Central memory CD8-positive, alpha-beta T cell (primary cell): ENCODE measurements at places on chromosomes 6 and 20.

DNA sequence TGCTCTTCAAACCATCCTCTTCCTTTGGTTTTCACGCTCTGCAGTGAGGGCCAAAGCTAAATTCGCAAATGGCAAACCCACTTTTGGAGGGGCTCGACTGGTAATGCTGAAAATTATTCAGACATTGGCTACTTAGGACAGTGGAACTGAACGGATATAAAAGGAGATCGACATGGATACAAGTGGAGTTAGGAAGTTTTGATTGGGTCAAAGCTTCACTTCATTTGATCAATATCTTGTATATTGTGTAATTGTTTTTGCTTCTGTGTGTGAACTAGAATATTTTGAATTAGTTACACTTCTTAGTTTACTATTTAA is 1.2 kb downstream of the FAM8A1 start:
- no peak for DNase-seq

- DNase-seq: no peak
Observed at GRCh38 chr20:61525781-61526431, 273.8 kb downstream of the CDH4 start.

- DNase-seq: no peak
Observed at GRCh38 chr20:63060057-63060991, 53.6 kb upstream of the BHLHE23 start.

DNA sequence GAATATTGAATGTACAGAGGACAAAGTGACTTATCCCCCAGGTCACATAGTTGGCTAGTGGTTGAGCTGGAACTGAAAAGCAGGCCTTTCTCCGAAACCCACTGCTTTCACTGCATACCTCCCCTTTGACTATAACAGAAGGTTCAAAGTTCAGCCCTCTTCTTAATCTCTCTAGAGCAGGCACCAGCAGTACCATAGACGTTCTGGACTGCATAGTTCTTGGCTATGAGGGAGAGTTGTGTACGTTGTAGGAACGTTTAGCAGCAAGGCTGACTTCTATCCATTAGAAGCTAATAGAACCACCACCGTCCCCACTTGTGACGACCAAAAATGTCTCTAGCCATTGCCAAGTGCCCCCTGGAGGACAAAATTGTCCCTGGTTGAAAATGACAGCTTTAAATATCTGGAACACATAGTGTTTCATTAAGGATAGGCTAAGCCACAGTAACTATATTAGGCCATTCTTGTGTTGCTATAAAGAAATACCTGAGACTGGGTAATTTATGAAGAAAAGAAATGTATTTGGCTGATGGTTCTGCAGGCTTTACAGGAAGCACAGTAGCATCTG is 123.8 kb upstream of the MTHFD1L start:
- DNase-seq: no peak

GRCh38 chr6:97820400-97820799 is 537.4 kb upstream of the MMS22L start:
- DNase-seq: no peak

GRCh38 chr20:51360451-51361201 is 181.9 kb downstream of the NFATC2 start:
- no peak for DNase-seq
